ENCODE measurements at places on chromosomes 16 and 17.

DNA sequence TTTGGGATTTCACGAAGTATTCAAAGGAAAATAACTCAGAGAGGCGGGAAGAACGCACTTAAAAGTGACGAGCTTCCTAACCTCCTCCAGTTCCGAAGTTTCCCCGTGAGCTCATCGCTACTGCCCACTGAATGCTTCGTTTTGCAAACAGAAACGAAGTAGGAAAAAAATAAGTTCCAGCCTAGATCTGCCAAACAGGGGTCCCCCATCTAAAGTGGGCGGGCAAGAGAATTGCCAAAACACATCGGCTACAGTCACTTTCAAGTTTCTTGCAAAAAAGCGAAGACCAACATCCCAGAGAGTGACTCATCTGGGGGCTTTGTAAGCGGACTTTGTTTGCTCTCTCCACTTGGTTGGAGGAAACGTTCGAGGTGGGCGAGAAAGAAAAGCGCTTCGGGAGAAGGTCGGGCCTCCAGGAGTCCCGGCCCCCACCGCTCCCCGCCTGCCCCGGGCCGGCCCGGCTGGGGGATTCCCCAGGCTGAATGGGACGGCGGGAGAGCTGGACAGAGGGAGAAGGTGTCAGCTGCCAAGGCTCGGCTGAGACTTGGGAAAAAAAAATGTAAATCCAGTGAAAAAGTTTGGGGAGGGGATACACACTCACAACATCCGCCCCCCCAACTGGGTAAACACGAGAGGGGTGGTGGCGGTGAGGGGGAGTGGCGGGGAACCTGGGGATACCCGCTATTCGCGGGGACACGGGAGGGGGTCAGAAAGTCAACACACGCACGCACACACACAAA lies 1.0 kb downstream of the VEZF1 start:
- no peak for DNase-seq

DNA sequence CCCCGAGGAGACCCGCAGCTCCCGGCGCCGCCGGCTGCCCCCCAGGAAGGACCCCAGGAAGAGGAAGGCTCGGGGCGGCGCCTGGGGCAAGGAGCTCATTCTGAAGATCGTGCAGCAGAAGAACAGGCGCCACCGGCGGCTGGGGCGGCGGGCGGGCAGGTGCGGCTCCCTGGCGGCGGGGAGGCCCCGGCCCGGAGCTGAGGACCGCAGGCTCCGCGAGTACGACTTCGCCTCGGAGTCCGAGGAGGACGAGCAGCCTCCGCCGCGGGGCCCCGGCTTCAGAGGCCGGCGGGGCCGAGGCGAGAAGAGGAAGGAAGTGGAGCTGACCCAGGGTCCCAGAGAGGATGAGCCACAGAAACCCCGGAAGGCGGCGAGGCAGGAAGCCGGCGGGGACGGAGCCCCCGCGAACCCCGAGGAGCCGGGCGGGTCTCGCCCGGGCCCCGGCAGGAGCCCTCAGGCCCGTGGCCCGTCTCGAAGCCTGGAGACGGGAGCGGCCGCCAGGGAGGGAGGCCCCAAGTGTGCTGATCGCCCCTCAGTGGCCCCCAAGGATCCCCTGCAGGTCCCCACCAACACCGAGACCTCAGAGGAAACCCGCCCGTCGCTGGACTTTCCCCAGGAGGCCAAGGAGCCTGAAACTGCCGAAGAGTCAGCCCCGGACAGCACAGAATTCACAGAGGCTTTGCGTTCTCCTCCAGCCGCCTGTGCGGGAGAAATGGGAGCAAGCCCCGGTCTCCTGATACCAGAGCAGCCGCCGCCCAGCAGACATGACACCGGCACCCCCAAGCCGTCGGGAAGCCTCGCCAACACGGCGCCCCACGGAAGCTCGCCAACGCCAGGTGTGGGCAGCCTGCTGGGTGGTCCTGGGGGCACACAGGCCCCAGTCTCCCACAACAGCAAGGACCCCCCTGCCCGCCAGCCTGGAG lies 22.3 kb upstream of the ZFPM1 start:
- no peak for DNase-seq

DNA sequence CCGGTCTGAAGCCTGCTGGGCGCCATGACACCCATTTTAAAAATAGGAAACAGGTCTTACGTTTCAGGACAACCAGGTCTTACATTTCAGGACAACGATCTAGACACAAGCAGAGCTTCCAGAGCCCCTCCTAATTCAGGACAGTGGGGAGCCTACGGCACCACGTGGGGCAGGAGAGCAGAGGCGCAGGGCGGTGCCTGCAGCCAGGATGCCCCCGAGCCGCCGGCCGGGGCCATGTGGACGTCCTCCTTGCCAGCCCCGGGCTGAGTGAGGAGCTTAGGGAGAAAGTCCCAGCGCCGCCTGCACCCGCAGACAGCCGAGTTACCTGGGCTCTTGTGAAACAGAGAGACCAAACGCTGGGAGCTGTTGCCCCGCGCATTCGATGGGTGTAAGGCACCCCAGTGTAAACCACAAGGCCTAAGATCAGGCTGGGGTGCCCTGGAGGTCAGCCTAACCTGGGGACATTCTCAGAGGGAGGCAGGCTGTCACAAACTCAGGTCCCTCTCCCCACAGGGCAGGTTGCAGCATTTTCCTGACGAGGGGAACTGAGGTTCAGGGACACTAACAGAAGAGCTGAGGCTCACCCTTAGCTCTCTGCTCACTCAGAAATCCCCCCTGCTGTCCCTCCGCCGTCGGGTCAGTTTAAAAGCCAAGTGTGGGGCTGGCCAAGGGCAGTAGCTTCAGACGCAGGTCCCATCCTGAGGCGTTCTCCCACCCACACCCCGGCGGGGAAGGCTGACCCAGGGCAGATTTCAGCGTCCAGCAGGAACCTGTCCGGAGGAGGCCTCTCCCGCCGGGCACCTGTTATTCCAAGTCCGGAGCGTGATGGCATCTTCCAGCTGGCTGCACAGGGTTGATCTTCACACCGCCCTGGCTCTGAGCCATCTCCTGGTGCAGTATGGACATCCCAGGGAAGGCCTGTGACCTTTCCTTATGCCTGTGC lies 1.8 kb upstream of the NOTUM start:
- no peak for DNase-seq

GRCh38 chr17:51765282-51766135 lies 393.0 kb downstream of the CA10 start:
- DNase-seq, result no peak

DNA sequence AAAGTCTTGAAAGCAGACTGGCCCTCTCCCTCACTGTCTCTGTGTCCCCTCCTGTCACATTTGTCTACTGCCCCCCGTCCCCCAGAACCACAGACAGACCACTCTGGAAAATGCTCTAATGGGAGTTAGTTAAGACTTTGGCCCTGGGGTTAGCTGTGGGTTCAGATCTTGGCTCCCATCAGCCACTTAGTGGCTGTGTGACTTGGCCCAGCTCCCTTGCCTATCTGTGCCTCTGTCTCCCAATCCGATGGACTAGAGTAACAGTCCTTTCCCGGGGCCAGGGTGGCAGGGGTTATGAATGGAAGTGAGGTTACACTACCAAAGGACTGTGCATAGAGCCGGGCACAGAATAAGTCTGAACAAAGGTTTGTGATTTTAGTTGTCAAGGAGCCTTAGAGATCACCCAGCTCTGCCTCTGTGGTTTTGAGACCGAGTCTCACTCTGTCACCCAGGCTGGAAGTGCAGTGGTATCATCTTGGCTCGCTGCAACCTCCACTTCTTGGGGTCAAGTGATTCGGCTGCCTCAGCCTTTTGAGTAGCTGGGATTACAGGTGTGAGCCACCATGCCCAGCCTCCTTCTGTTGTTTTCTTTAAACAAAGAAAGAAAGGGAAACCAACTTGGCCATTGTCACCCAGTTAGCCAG lies 23.7 kb downstream of the PPL start:
- DNase-seq, result no peak

DNA sequence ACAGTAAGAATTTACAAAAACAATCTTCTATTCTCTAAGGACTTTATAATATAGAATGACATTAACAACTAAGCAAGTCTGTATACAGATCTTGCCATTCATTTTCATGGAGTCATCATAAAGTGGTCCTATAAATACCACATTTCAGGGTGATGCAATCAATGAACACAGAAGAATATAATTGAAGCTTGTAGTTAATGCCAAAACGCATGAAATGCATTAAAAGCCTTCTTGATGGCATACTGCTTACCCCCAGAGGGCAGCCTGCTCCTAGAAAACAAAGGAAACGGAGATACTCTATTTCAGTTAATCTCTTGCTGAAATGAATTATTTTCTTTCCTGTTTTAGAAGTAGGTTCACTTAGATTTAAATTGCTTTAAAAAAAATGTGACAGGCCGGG lies 45.2 kb upstream of the STAC2 start:
- no peak for DNase-seq

GRCh38 chr17:33444731-33445130 lies 151.6 kb upstream of the ASIC2 start:
- no peak for DNase-seq
